ENCODE measurements at places on chromosomes 6 and 20. TPM values are rescaled to one million over a fixed set of nuclear protein-coding genes. Genes with fewer than 3 reads are reported as not detected.

Gene HDGFL1
- polyA plus RNA-seq: not detected

Gene KHDC1L
- polyA plus RNA-seq: not detected

Gene LIN28B
- 0.08 TPM for polyA plus RNA-seq

Gene PROKR2
- not detected for polyA plus RNA-seq

Gene XKR7
- 0.20 TPM for polyA plus RNA-seq

Gene BPIFB4
- not detected for polyA plus RNA-seq

Gene CFB
- polyA plus RNA-seq: 7.1 TPM

Data from left renal cortex interstitium (tissue), 4 donors.